Fibroblast of skin of right biceps (primary cell): ENCODE measurements at places on chromosomes 12 and 14.

DNA sequence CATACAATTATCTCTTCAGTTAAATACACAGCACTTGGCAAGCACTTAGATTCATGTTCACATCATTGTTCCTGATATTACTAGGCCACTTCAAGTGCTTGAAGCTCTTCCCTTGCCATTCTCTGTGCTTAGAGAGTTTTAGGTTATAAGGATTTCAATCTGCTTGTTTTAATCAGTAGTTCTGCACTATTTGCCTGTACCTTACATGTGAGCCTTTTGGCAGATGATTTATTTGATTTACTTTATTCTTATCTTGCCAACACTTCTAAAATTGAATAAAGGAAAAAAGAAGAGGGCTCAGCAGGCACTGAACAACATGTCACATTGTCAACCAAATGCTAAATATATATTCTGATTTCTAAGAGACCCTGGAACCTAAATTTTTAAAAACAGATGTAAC is 363.8 kb upstream of the USP15 start:
- DNase-seq, result no peak

DNA sequence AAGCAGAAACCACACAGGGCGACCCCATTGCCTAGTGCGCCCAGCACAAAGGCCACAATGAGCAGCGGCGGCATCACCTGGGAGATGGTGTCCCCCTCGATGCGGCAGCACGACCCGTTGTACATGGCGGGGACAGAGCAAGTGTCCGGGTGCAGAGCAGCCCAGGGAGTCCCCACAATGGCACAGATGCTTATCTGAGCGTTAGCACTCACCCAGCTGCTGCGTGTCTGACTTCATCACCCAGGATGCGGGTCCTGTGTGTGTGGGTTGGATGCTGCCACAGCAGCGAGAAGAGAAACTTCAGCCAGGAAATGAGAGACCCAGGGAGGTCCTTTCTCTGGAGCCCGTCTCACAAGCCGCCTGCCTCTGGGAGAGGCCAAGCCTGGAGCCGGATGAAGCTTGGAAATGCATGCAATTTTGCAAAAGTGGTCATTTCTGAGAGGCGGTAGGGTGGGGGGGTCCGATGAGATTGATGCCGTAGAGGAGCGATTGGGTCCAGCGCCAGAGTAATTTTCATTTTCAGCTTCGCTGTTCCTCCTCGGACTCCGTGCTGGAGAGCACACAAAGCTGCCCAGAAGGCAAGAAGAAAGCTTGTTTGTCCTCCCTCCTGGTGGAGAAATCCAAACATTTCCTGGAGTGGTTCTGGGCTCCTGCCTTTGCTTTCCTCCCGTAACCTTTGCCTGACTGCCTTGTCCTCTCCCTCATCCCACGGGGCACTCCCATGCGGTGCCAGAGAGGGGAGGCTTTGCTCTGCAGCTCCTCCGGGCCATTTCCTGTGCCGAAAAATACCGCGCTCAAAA is at the start of gene HCAR1:
Gene HCAR1, minus strand, starts transcription at position 630 of the 800 bp plus-strand sequence. Its CDS starts 505 bp downstream, at position 125.
- no peak for DNase-seq

- peak; percentile 25 for DNase-seq
These were observed 60.7 kb upstream of the PYGL start for GRCh38 chr14:51004801-51005526.

DNA sequence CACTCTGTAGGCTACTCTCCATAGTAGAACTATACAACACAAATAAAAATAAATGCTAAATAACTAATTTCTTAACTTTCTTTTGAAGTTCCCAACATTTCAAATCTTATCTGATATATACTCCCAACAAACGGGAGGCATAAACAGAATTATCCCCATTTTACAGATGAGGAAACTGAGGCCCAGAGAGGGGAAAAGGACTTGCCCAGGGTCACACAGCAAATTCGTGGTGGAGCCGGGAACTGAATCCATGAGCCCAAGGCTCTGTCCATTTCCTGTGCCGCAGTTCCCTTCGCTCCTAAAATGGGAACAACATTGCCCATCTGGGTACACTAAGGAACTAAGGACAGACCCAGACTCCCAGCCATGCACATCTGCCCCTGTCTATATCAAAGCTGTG is 12.2 kb downstream of the ZNF384 start:
- DNase-seq, result no peak

DNA sequence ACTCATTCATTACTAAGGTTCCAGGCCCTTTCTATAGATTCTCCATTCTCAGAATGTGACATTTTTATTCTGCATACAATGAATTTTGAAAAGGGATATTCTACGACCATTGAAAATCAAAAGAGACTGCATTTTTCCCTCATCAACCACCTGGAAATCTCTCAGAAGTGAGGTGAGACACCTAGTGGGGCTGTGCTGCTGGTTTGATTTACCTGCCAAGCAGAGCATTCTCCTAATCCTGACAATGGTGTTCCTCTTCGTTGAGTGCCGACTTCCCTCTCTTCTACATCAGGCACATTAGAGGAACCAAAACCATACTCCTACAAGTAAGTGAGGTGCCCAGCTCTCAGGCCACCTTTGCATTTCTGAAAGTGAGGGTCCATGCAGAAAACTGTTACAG is 14.9 kb downstream of the CKB start:
- no peak for DNase-seq

GRCh38 chr14:67449096-67449495 is 37.1 kb upstream of the PLEK2 start:
- DNase-seq, result no peak

DNA sequence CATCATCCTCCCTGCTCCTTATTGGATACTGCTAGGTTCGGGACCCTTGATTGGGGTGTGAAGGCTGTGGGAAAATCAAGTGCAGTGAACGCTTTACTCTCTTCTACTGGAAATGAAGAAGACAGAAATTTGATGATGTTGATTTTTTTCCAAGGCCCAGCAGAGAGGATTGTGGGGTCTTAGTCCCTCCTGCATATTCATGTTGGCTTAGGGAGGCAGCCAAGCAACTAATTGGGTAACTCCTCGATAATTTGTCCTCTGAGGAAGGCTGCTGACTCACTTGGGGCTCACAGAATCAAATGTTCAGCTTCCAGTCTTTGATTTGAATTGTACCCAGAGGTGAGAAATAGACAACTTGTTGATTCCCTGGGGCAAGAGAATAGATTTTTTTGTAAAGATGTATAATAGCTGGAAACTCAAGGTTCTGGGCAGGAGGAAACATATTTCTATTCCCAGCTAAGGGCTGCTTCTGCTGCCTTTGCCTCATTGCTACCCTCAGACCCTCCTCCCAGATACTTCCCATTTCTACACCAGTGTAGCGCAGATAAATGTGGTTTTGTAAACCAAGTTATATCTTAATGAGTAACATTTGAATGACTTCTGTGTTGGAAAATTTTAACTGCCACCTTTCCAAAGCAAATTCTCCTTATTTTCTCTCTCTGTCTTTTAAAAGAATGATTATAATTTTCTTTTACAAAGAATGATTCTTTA is 21.7 kb downstream of the NEUROD4 start:
- no peak for DNase-seq

DNA sequence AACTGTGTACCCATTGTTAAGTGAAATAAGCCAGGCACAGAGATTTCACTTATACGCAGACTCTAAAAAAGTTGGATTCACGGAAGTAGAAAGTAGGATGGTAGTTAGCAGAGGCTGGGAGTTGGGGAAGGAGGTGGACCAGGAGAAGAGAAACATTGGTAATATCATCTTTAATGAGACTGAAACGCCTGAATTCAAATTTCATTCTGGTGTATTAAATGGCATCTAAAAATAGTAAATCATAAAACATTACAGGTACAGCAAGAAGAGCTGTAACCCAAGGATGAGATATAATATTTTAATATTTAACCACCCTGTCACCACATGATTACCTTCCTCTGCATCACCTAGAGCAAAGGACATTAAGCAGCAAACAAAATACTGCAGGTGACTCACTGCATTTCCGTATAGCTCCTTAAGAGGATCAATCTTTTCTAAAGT is 99.4 kb downstream of the EPS8 start:
- DNase-seq, result no peak
